ENCODE measurements at places on chromosomes 4 and X.
A peak's percentile ranks its signal among the peaks of the same experiment; 100 is the strongest.

- no peak for DNase-seq
These were observed at the start of gene PRDM8 for GRCh38 chr4:80196922-80197573. PRDM8 (plus strand) TSS chr4:80197503; CDS start chr4:80200081, 2,578 bp downstream.

DNA sequence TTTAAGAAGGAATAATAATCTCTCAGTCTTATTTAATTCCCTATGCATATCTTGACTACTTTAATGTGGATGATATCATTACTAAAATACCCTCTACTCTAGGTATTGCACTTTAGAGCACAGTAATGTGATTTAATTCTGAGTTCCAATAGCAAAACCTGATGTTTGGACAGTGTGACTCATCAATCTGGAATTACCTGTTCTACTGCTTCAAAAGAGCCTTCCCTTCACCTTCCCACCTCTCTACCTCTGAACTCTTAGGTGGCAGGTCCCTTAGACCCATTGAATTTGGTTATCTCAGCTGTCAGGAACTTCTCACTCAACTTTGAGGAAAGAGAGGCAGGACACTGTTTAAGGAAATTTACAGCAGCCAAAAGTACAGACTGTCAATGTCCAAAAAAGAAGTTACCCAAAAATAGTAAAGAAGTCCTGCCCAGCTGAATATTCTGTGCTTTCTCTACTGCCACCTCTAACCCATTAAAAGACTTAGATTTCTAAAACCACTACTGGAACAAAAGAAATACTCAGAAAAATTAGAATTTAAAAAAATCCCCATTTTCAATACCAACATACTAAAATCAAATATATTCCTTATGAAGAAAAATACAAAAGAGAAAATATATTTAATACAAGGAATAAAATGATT, 123.1 kb upstream of the GPM6A start:
- no peak for DNase-seq

DNA sequence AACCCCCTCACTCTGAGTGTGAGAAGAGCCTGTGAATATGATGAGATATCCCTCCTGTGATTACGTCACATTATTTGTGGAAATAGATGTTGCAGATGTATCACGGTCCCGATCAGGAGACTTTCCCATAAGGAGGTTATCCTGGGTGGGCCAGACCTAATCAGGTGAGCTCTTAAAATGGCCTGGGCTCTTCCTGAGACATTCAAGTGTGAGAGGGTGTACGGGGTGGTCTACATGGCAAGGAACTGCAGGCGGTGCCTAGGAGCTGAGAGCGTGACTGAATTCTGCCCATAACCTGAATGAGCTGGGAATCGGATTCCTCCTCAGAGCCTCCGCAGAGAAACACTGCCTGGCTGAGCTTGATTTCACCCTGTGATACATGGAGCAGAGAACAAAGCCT, 12.9 kb upstream of the CENPVL1 start:
- DNase-seq, result no peak

DNA sequence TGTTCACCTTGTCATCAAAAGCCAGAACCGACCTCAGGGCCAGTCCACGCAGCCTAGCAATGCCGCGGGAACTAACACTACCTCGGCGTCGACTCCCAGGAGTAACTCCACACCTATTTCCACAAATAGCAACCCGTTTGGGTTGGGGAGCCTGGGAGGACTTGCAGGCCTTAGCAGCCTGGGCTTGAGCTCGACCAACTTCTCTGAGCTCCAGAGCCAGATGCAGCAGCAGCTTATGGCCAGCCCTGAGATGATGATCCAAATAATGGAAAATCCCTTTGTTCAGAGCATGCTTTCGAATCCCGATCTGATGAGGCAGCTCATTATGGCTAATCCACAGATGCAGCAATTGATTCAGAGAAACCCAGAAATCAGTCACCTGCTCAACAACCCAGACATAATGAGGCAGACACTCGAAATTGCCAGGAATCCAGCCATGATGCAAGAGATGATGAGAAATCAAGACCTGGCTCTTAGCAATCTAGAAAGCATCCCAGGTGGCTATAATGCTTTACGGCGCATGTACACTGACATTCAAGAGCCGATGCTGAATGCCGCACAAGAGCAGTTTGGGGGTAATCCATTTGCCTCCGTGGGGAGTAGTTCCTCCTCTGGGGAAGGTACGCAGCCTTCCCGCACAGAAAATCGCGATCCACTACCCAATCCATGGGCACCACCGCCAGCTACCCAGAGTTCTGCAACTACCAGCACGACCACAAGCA, 898 bp downstream of the UBQLN2 start:
- DNase-seq, result peak; percentile 60

DNA sequence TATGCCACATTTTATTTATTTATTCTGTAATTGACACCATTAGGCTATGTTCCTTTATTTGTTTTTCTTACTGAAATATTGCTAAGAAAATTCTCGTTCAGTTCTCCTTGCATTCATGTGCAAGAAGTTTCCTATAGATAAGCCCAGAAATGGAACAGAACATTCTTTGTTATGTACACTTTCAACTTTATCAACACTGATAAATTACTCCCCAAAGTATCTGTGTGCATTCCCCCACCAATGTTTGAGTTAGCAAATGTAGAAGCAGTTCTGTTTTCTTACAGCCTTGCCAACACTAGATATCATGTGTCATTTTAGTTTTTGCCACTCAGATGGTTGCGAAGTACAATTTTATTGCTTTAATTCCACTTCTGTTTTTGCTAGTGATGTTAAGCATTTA, 166.4 kb upstream of the NPY2R start:
- no peak for DNase-seq

DNA sequence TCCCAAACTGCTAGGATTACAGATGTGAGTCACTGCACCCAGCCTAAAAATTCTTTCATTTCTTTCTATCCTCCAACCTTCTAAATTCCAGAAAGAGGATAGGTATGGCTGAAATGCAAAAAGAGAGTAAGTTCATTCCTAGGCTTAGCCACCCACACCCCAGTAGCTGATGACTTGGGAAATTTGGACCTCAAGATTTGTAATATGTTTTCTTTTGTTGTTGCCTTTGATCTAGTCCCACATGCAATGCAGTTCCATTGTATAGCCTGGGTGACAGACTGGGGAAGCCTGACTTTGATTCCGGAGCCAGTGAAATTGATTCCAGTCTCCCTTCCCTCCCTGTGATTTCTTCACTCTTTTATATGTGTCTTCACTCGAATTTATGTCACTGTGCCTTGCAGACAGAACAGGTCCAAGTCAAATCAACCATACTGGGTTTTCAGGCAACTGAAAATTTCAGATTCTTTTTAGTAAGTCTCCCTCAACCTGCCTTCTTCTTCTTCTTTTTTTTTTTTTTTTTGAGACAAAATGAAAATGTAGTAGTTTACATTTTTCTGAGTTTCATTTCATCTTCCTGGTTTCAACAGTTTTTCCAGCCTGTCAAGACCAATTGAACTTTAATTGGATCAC, 176.2 kb upstream of the RBPJ start:
- no peak for DNase-seq

DNA sequence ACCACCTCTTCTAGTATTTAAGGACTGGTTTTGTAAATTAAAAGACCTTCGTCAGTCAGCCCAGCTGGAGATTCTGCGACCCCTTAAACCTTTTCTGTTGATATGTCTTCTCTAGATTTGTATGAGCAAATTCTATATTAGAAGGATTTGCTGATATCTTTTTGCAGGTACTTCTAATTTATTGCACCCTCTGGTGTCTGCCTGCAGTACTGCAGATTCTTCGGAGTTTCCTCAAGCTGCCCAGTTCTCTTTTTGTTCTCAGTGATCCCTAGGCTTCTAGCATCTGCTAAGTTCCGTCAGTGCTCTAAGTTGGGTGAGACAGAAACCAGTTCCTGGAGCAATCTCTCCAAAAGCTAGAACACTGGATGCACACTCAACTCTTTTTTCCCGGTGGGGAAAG, 545.2 kb downstream of the C4orf33 start:
- DNase-seq, result peak; percentile 48

- no peak for DNase-seq
These were observed 227.4 kb upstream of the CXorf51B start for GRCh38 chrX:146581981-146582712.

DNA sequence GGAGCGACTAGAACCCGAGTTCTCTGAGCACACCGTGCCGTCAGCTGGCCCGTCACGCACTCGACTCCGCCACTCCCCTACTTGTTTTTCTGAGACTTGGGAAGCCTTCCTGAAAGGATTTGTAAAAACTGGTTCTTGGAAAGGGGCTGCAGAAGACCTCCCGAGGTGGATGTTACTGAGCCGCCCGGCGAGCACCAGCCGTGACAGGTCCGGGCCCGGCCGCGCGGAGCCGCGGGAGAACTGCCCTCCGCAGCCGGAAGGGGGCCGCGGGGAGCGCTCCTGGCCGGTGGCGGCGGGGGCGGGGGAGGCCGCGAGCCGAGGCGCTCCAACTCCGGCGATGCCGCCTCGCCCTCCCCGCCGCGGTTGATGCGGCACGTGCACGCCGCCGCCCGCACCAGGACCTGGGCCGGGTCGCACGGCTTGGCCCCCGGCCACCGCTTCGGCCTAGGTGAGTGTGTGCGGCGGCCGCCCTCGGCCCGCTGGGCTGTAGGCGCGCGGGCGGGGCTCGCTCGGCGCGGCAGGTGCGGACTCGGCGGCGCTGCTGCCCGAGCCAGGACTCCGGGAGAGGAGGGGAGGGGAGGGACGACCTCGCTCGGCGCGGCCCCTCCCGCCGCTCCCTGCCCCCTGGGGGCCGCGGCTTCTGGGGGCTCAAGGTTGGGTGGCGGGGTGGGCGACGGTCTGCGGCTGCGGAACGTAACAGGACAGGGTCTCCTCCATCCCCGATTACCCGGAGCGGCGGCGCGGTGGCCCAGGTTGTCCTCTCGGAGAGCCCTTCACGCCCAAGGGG, 1.7 kb downstream of the SPRY1 start:
- DNase-seq, result no peak

- no peak for DNase-seq
These were observed 795.0 kb downstream of the CENPC start for GRCh38 chr4:66750273-66750672.

DNA sequence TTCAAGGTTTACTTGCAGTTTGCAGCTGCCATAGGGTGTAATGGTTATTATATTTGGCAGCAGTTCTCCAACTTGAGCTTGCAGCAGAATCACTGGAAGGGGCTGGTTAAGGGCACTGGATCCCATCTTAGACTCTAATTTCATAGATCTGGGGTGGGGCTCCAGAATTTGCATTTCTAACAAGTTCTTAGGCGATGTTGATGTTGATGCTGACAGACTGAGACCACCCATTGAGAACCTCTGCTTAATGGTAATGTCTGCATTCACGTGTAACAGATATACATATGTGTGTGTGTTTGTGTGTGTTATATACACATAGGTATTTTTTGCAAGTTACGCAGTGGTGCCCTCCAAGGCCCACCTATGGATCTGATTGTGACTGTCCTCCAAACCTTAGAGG, 13.8 kb downstream of the TENM3 start:
- DNase-seq, result no peak

DNA sequence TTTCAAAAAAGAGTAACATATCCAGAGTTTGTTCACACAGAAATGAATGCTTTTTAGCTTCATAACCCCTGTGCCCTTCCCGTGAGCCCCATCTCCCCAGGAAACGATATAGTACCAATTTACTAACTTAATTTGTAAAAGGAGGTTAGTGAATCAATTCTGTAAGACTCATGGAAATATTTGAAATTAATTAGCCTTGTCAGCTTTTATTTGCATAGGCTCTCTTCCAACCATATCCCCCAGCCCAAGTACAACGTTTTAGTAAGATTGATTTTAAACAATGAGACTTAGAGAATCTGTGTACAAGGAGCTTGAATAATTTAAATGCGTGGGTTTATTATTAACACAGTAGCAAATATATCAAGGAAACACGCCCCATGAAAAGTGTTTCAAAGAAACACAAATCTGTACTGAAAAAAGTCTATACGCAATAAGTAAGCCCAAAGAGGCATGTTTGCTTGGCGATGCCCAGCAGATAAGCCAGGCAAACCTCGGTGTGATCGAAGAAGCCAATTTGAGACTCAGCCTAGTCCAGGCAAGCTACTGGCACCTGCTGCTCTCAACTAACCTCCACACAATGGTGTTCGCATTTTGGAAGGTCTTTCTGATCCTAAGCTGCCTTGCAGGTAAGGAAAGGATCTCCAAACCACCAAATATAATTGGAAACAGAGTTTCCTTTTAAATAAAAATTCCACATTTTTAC, at the start of gene VSIG1:
Gene VSIG1 (plus strand): TSS at position 512 of the 703 bp plus-strand sequence. CDS start 66 bp downstream, at position 578.
- no peak for DNase-seq

DNA sequence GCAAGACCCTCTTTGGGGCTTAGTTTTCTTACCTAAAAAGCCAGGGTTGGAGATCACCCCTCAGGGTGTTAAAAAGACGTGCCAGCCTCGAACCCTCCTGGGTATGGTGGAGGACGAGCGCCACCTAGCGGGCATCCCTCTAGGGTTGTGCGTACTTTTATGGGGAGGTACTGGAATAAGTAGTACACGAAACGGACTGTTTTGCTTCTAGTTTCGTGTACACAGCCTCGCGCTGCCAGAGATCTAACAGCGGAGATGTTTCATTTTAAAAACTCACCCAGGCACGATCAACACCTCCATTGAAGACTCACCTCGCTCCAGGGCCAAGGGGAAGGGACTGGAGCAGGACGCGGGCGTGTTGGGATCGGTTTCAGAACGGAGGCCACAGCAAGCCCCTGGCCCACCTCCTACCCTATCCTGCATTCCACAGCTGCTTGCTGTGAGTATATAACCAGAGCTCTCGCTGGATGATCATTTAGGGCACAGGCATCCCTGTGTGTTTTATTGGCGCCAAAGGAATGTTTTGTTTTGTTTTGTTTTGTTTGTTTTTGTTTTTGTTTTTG, 4.8 kb upstream of the NKX3-2 start:
- DNase-seq, result peak; percentile 64

- no peak for DNase-seq
These were observed 146.9 kb downstream of the FAM13A start for GRCh38 chr4:88910101-88910500.

GRCh38 chr4:165803005-165803404, 70.0 kb upstream of the TLL1 start:
- no peak for DNase-seq

- no peak for DNase-seq
These were observed 166.6 kb upstream of the SLC7A11 start for GRCh38 chr4:138408758-138409157.

- DNase-seq, result peak; percentile 31
These were observed 8.5 kb downstream of the COL25A1 start for GRCh38 chr4:109294006-109294405.

DNA sequence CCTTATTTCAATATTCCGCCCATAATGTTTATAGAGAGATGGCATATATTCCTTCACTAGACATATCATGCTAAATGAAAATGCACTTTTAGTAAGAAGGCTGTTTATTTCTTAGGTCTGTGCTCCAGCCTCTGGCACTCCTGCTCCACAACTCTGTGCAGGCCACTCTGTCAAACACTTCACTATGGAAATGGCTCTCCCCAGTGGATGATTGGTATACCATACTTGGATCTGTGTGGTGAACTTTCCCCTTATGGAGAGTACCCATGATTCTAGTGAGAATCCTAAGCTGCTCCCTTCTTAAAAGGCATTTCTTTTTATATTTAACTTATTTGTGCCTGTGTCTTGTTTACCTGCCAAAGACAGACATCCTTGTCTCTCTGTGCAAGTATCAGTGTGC, 480.1 kb upstream of the GALNT7 start:
- DNase-seq, result no peak

- DNase-seq, result no peak
These were observed 710 bp downstream of the PRKG2 start for GRCh38 chr4:81214144-81214880.
